ENCODE measurements at places on chromosomes 16 and 17.

DNA sequence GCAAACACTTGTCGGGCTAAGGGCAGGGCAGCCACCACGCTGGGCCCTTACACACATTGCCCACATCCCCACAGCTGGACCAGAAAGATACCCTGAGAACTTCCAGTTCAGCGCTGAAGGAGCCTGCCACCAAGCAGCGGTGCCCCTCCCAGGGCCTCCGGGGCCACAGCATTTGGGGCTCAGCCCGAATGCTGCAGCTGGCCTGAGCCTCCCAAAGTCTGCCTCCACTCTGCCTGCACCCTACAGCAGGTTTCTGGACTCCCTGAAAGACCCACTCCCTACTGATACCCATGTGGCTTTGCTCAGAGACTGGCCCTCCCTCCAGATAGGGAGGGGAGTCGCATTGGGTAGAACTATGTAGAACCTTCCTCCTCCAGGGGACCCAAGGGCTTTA, 1.5 kb downstream of the MCRIP1 start:
- DNase-seq = no peak

GRCh38 chr16:73735954-73736353, 560.7 kb upstream of the PSMD7 start:
- no peak for DNase-seq

DNA sequence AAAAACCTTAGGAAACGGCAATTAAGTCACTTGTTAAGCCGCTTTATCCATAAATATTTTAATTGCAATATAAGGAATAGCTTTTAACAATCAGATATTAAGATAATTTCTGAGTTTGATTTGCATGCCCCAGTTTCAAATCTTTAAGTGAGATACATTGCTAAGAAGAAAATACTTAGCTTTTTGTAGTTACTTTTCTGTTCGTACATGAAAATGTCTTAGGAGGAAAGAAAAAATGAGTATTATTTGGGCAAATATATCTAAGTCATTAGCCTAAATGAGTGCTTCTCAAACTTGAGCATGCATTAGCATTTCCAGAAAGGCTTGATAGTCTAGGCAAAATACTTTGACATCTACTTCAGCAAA, 6.4 kb downstream of the ZNF207 start:
- no peak for DNase-seq

DNA sequence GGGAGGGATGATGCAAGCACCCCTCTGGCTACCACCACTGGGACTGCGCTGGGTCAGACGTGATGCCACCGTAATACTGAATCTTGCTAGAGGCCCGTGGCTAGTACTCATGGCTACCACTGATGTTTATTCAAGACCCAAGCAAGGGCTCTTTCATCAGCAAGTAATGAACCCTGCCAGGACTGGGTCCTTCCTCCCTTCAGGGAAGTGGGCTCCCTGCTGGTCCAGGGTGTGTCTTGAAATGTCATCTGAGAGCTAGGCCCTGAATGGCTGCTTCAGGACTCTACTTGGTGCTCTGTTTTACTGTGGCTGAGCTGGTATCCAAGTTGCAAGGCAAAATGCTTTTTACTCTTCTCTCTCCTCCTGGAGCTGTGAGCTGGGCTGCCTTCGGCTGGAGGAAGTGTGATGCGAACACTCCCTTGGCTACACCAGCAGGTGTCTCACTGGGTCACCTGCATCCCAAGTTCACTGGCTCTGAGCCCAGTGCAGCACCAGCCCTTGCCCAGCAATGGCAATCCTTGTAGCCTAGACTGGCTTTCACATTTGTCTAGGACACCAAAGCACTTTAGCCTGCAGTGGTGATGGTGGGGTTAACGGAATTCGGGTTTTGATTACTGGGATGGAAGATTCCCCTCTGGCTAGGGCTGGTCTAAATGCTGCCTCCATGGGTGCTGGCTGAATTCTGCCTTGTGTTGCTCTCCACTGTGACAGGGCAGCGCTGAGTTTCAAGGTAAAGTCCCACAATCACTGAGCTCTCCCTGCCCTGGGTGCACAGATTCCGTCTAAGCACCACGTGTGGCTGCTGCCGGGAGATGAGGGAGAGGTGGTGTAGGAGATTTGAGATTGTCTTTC, 98.6 kb downstream of the USP22 start:
- DNase-seq = no peak

DNA sequence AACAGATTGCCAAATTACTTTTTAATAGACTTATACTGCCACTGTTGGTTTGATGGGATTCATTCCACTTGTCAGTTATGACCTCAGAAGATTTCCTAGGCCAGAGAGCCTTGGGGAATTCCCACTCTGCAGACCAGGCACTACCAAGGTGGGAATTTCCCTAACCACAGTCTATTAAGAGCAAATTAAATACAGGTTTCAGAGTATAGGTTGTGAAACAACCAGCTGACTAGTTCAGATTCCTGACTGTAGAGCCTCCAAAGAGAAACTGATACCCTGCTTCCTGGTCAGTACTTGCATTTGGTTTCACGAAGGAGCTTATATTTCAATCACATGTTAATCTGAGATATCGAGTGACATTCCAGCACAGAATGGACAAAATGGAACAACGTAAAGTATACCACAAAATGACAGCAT, 186.5 kb downstream of the STX8 start:
- DNase-seq = no peak

DNA sequence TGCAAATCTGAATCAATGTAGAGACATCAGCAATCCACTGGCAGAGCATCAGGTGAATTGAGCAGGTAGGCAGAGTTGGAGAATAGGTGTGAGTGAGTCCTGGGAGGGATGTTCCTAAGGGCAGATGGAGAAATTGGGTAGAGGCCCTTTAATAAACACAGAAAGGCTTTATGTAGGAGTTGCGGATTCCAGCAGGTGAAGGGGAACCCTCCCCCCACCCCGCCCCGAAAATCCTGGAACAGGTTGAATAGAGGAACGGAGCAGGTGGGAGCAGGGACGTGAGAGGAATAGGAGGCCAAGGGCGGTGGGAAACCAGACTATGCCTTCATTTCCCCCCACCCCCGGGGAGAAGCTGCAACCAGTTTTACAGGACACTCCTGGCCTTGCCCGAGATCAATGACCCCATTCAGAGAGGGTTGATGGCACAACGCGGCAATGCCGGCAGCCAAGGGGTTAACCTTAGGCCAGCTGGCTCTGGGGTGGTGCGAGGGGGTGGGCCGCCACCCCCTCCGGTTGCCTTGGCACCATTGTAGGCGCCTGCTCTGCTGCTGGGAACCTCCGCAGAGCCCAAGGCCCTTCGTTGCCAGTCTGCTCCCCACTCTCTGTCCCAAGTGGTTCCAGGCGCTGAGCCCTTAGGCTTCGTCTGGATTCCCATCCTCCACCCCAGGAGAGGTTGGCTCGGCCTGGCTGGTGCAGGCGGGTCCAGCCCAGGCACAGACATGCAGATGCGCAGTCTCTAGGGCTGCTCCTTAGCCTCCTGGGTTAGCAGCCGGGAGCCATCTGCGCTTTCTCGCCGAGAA, 814 bp upstream of the RUNDC3A start:
- no peak for DNase-seq

- no peak for DNase-seq
Measured at GRCh38 chr17:33802349-33803198, 452.5 kb upstream of the CCL2 start.

DNA sequence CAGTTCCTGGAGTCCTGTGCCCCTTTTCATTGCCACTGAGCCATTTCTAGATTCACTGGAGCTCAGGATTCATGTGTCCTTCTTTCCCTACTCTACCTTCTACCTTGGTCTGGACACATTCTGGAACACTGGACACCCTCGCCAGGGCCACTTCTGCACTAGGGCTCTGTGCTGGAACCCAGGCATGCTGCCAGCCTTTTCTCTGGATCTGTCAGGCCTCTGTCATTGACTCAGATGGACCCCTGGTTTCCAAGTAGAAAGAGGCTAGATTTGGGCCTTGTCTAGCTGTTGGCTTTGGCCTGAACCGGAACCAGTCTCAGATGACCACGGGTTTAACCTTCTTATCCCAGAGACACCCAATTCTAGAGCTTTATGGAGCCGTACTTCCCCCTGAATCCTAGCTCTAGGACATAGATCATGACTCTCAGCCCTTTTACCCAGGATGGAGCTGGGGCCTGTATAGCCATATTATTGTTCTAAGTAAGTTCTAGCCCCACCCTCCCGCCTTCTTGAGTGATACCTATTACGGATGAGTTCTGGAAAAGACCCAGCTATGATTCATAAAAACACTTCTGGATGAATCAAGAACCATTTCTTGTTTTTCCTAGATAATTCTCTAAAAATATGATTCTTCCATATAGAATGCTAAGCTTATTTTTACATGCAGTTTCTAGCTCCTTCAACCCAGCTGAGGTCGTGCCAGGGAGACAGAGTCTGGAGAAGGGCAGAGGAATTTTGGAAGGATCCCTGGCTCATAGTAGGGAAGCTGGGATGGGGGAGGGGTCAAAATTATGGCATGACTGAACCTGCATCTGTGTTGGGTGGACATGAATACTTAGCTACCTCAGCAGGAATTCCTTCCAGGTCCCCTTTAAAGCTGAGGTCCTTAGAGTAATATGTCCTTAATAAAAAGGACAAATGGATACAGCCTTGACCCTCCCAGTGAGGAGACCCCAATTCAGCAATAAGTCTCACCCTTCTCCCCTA, 1.1 kb upstream of the CHRNB1 start:
- no peak for DNase-seq

DNA sequence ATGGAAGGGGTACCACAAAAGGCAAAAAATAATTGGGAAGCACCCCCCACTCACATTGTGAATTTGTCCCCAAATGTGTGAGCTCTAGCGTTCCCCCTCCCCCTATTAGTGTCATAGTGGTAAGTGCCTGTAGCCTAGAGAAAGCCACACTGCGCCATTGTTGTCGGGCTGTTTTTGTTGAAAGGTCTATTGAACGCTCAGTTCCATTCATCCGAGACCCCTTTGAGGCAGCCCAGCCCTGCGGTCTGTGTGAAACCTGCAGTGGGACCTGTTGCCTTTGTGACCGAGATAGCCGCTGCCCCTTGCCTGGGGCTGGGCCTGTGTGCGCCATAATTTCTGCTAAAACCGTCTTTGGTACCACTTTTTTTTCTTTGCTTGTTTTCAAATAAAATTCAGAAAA, 3.0 kb downstream of the JPT2 start:
- DNase-seq = no peak

GRCh38 chr17:58577696-58578095, 63.3 kb upstream of the MTMR4 start:
- peak; percentile 60 for DNase-seq

GRCh38 chr16:4495766-4496165, 19.6 kb downstream of the HMOX2 start:
- no peak for DNase-seq

DNA sequence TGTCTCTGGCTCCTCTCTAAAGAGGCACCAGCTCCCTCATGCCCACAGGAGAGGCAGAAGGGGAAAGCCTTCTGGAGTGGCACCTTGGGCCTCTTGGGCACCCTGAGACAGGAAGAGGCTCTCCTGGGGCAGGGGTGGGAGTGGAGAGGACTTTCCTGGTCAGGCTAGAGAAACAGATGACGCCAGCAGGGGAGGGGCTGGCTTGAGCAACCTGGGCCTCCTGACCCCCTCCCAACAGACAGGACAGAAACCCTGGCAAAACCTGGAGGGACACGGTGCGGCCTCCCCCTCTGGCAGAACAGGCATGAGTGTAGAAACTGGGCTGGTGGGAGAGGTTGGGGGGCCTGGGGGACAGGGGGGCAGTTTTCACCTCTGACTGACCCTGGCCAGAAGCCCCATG, 6.1 kb downstream of the SMIM5 start:
- no peak for DNase-seq

GRCh38 chr17:44314869-44315661, 6.7 kb downstream of the RUNDC3A start:
- no peak for DNase-seq

DNA sequence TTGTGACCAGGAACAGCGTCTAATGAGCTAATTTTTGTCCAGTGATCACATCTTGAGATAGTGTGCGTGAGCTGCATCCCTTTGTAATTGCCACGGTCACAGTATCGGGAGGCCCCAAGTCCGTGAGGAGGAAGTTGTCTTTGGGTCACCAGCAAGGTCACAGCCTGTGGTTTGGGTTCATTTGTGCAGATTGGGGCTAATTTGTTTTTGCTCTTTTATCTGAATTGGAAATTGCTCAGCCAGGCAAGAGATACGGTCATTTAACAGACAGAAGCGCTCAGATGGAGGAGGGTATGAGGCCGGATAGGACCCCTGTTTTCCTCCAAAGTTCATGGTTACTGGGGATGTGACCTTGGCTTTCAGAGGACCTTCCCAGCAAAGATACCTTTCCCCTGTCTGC, 174.1 kb downstream of the SNX29 start:
- no peak for DNase-seq

DNA sequence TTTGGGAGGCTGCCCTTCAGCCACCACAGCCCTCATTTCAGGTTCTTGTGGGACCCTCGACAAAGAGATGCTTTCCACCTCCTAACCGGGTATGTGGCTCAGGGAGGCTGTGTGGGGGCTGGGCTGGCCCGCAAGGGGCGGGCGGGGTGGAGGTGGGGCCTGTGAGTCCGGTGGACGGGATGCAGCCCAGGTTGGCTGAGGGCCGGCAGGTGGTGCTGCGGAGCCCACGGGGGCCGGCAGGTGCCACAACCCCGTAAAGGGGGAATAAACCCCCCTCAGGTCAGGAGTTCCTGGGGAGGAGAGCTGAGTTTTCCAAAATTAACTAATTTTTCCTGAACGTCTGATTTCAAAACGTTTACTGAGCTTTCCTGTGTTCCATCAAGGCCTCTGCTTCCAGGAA, 4.9 kb upstream of the CIAO3 start:
- no peak for DNase-seq
